ENCODE measurements at places on chromosomes 4 and X.

GRCh38 chr4:145348291-145348690 lies 133.4 kb upstream of the SMAD1 start:
- DNase-seq: no peak

GRCh38 chr4:85028910-85029309 lies 62.4 kb upstream of the WDFY3 start:
- no peak for DNase-seq

DNA sequence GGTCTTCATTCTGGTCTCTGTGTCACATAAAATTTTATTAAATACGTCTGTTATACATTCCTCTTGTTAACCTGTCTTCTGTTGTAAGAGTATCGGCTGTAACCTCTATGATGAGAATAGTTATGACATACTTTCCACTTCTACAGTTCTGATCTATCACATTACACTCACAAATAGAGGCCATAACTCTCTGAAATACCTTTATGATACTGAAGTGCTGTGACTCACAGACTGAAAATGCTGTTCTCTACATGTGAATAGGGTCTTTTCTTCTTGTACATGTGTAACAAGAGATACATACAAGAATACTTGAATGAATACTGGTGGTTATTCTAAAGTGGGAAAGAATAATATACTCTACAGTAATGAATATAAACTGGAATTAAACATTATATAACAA lies 1047.6 kb downstream of the TECRL start:
- no peak for DNase-seq

- DNase-seq: no peak
Measured at GRCh38 chrX:112066813-112067212, 15.8 kb downstream of the TRPC5 start.

- no peak for DNase-seq
Measured at GRCh38 chr4:122978109-122978508, 55.7 kb upstream of the NUDT6 start.

DNA sequence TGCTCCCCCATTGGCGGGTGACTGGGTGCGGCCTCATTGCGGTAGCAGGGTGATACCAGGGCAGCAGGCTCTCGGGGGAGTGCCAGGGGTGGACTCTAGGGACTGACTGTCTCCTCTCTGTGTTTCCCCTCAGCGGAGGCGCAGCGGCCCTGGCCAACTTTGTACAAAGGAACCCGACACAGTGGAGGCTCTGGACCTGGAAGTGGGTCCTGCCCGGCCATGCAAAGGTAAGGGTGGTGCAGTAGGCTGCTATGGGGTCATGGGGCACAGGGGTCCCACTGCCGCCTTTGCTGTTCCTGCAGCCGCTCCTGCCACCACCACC lies 16.3 kb downstream of the SULT1B1 start:
- DNase-seq: no peak

- no peak for DNase-seq
Measured at GRCh38 chr4:68358988-68359387, 9.1 kb upstream of the YTHDC1 start.

GRCh38 chrX:21590012-21590776 lies 67.9 kb downstream of the KLHL34 start:
- no peak for DNase-seq

DNA sequence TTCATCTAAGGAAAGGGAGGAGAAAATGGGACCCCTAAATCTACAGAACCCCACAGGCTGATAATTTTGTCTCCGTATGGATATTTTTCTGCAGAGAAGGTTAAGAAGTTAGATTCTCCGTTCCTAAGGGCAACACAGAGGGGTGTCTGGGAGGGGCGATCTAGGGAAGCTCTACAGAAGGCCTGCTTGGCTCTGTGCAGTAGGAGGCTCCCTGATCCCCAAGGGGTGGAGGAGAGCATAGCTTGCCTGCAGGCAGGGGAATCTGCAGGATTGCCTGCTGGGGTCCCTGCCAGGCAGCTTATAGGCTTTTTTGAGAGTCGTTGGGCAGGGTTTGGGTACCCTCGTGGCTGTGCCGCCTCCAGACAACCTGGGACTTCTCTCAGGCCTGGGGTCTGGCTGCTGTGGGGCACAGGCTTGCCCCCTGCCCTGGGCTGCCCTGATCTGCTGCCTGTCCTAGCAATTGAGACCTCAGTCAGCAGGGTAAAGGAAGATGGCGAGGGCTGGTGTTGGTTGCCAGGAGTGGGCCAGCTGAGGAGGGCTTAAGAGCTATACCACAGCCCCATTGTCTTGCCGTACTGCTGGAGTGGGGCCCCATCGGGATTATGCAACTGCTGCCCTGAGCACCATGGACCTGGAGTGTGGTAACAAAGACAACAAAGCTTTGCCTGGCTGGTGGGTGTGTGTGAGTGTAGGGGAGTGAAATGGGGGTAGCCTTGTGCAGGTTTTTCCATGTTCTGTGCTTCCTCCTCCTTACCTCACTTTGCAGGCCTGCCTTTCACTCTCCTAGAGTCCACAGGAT lies 74.1 kb downstream of the EFNB1 start:
- DNase-seq: no peak

DNA sequence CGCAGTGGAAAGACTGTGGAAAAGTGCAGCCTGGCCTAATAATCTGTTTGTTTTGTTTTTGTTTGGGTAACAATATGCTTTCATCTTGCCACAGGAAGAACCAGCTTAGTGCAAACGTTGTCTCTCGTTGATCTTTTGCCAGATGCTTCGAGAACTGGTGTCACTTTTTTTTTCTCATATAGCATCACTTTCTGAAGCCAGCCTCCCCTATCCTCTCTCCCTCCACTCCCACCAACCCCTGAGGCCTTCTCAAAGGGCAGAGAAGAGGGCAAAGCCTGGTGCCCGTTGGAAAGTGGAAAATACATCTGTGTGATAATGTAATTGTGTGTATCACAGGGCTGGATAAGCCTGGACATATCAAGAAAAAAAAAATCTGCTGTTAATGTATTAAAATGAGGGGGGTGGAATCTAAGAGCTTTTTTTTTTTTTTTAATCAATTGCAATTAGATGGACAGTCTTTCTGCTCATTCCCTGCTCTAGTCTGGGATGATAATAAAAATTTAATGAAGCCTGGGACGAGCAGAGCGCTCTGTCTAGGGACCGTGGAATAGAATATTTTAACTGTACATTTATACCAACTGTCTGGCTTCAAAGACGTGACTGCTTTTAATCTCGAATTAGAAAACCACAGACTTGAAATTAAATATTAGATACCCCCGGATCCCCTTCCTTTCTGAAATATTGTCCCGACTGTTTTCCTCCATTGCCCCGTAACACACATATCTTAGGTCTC lies 8.1 kb downstream of the POU4F2 start:
- peak; percentile 59 for DNase-seq

- DNase-seq: no peak
Measured at GRCh38 chrX:68940601-68941000, 111.8 kb downstream of the EFNB1 start.

- DNase-seq: no peak
Measured at GRCh38 chr4:109942292-109942926, 29.7 kb downstream of the EGF start.

DNA sequence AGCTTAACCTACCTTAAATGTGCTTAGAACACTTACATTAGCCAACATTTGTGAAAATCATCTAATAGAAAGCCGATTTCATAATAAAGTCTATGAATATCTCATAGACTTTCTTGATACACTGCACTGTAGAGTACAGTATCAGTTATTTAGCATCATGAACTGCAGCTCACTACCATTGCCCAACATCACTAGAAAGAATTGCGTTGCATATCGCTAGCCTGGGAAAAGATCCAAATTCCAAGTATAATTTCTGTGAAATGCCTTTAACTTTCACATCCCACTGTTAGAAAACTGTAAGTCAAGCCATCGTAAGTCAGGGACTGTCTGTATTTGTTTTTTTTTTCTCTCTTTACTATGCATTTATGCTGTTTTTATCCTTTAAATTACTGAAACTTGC lies 918.6 kb upstream of the PABPC4L start:
- DNase-seq: no peak

GRCh38 chrX:10615931-10616774 lies 4.2 kb downstream of the MID1 start:
- DNase-seq: no peak

All from spinal cord (tissue), 10 donors.